ENCODE measurements at places on chromosomes 7 and 10.

DNA sequence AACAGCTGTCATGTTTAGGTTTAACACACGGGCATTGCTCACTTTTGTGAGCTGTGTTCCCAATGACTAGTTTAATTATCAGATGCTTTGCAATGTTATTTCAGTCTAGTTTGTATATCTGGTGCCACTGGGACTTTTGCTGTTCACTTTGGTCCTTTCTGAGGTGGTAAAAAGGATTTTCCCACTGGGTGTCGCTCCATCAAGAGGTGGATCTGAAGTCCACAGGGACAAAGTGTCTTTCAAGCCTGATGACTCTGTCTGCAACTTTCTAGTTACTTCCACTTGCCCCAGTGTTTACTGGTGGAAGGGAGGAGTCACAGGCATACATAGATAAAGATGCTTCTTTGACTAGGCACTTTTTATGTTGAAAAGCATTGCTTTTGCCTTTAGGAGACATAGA lies 242.2 kb downstream of the HGF start:
- DNase-seq, result no peak

DNA sequence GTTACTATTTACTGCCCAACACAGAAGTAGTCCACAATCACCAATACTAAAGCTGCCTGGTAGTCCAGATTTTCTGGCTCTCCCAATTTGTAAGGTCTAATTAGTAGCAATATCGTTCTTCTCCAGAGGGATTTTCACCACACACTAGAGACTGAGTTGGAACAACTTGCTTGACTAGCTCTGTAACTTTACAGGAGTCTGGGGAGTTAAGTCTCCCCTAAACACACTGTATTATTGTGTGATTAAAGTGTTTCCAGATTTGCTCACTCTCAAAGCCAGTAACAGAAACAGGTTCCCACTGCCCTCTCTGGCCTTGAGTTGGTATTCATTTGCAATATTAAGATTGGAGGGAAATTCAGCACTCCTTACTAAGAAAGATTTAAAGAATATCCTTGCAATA lies 1175.7 kb downstream of the SORCS1 start:
- no peak for DNase-seq

GRCh38 chr7:152521420-152522337 lies 85.9 kb upstream of the KMT2C start:
- no peak for DNase-seq

DNA sequence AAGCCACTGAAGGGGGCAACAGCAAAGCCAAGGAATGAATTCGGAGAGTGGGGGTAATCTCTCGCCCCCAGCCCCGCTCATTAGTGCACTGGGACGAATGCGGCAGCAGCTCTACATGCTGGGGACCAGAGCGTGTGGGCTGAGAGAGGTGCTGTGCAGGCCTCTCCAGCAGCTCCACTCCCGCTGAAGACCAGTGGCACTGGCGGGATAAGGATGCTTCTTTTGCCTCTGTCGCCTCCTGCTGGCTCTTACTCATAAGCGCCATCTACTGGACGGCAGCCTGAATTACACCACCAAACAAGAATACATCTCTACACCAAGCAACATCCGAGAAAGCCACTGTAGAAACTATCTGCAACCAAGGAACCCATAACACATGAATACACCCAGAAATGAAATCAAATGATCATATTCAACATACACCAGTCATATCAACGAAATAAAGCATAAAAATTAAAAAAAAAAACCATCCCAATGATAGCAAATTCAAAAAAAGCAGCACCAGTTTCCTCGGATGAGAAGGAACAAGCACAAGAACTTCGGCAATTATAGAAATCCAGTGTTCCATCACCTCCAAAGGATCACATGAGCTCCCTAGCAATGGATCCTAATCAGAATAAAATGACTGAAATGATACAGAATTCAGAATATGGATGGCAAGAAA lies 79.0 kb upstream of the TMEM168 start:
- no peak for DNase-seq

DNA sequence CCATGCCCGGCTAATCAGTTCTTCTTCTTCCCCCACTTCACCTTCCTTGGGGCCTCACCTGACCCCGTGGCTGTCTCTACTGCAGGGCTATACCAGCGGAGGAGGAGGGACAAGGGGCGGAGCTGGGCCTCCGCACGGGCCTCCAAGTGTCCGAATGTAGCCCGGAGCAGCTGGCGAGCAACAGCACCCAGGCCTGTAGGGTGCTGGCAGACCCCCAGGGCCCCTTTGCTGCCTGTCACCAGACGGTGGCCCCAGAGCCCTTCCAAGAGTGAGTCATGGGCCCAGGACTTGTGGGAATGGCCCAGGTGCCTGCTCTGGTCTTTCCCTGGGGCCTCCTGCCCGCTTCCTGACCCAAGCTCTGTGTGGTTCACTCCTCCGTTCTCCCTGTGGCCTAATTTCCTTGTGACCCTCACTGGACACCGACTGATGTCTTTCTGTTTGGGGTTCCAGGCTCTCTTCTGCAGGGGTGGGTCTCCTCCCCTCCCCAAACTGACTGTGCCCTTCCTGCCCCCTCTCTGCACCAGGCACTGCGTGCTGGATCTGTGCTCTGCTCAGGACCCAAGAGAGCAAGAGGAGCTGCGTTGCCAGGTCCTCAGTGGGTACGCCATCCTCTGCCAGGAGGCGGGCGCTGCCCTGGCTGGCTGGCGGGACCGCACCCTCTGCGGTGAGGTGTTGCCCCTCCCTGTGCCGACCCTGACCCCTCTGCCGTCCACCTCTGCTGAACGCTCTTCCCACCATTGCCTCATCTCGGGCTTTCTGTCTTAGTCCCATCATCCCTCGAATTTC lies 35.2 kb downstream of the EPHB4 start:
- no peak for DNase-seq

DNA sequence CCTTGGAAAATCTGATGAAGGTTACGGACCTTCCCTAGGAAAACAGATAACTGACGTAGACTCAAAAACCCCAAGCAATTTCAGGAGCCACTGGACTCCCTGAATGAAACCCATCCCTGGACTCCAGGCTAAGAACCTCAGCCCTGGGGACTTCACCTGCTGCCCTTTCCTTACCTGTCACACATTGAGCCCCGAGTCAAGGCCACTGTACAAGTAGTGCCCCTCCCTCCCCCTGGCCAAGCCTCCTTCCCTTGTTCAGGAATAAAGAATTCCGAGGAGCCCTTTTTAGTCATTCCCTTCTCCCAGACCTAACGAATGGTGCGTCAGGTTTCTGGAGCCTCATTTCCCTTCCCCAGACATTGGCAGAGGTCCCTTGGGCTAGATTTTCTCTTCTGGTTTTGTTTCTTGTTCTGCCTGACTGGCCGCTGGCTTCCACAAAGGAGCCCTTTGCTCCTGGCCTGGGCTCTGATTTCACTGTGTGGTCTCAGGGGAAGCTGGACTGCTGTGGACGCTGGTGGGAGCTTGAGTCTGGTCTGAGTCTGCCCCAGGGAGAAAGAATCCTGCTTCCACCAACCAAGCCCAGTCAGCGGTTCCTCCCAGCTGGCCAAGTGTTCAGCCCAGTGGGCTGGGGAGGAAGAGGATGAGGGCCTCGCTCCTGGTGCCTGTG lies 31.7 kb downstream of the ZNF775 start:
- DNase-seq, result no peak

GRCh38 chr7:151077705-151078232 lies 2.8 kb downstream of the FASTK start:
- DNase-seq, result no peak

GRCh38 chr10:90418869-90419652 lies 438.8 kb downstream of the HTR7 start:
- no peak for DNase-seq

DNA sequence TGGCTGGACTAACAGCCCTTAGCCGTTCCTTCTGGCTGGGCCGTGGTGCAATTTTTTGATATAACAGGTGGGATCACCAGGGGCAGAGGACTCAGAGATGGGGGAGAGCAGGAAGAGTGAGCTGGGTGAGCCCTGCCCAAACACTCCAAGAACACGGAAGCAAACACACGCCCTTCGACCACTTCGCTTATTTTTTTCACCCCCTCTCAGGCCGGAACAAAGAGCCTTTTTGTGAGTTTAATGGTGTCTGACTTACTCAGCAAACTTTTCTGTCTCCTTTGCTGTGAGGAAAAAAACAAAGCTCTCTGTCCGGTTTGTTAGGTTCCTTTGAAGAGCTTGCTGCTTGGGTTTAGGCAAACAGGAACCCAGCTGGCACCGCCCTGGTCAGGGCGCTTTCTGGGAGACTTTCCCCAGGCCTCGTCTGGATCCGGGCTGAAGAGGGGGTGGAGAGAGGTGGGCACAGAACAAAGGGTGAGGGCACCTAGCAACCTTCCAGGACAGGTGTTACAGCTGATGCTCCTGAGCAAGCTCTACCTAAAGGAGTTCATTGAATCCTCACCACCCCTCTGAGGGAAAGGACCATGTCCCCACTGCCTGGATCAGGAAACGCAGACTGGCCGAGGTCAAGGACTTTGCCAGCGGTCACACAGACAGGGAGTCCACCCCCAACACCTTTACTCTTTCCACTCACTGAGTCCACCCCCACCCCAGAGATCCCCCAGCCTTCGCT lies 23.3 kb downstream of the CALML3 start:
- DNase-seq, result no peak

- no peak for DNase-seq
Measured at GRCh38 chr10:55277549-55277948, 476.5 kb upstream of the PCDH15 start.

GRCh38 chr7:77354484-77354883 lies 61.7 kb downstream of the GSAP start:
- DNase-seq, result no peak
